Cardiac septum (tissue), 1 donor: ENCODE measurements at places on chromosomes 1 and 21.
A peak's percentile ranks its signal among the peaks of the same experiment; 100 is the strongest.

DNA sequence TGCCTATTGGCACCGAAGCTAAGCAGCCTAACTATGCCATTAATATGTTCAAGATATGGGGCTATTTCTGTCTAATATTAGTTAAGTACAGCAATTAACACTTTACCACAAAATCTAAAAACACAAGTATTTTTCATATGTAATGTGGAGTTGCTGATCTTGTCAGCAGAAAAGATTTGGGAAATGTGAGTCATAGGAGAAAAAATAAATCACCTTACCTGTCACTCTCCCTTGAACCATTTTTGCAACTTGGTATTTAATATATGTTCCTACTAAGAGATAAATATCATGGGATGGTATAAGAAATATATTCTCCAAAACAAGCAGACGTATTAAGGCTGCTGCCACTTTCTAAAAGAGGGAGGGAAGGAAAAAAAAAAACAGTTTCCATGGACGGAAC is 17.0 kb downstream of the NUP210L start:
- DNase-seq = no peak

GRCh38 chr1:224070521-224070920 is 43.4 kb upstream of the FBXO28 start:
- no peak for DNase-seq

DNA sequence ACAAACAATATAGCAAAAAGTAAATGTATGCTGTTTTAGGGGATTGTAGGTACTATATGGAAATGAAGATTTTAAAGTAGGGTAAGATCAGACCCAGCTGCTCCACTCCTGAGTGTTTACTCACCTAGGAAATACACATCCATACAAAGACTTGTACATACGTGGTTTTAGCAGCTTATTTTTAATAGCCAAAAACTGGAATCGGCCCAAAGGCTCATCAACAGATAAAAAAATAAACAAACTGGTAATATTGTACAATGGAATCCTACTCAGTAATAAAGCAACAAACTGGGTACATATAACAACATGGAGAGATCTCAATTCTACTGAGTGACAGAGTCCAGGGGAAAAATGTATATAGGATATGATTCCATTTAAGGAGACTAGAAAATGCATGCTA is 179.2 kb upstream of the TMEM51 start:
- DNase-seq = no peak

DNA sequence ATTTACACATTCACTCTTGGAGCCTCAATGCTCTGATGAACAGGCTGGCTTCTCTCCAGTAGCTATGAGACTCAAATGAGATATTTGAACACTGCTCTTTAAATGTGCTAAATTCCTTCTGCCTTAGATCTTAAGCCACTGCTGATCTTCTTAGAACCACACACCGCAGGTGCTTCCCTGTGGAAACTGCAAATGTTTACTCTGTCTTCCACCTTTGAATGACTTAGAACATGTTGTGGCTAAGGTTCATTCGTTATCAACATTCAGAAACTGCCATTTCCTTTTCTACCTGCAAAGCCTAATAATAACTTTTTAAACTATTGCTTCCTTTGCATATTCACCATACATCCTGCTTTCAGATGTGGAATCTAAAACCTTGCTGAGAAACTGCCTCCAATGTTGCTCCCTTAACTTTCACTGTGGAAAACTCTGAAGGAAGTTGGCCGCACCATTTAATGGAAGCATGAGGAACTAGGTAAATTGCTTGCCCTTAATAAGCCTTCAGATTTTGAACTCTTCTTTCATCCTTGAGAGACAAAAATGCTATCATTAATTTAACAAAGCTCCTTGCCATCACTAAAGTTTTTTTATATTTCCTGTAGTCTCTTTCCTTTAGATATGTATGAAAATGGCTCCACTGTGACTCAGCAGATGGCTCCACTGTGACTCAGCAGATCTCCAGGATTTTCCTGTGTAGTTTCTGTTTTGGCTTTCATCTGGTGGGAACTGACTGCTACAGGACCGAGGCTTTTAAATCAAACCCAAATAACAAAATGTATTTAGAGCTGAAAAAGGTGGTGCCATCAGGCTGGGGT is 143.8 kb downstream of the TNFSF18 start:
- DNase-seq = no peak

DNA sequence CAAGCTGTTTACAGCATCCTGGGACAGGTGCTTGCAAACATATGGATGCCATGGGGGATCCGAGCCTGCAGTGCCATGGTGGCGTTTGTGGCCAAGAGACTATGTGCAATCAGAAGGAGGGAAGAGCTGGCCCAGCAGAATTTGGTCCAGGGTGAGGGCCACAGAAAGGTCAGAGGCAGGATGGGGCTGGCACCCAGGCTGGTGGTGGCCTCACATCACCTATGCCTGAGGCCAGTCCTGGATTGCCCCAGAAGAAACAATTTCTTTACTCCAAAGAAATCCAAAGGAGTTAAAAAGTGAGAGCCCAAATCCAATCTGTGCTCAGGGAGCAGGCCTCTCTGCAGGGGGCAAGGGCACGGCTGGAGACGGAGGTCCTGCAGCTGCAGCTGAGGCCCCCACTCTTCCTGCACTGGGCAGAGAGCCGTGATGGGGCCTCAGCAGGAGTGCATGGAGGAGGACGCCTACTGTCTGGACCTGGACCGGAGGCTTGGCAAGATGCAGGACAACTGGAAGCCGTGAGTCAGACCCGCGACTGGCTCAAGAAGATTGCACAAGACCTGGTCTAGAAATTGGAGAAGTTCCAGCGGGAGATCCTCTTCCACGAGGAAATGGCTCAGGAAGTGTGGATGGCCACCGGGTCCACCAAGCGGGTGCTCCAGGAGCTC is 163.5 kb downstream of the RYR2 start:
- DNase-seq = no peak

DNA sequence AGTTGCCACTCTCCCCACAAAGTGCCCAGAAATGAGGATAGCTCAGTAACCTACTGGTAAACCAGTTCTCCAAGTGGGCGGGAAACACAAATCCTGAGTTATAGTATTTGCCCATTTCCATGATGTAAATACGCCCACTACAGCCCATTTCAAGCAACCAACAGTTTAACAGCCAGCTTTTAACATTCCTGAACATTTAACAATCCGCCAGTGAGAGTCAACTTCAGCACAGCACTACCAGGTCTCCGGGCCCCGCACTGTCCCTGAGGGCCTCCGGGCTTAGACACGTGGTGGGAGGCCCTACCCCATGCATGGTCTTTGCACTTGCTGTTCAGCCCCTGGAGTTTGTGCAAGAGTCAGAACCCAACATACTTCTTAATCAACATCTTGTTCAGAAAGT is 132.0 kb upstream of the CTTNBP2NL start:
- no peak for DNase-seq

GRCh38 chr1:241611063-241611462 is 29.1 kb downstream of the CHML start:
- DNase-seq = no peak

GRCh38 chr1:169146576-169147214 is 40.2 kb downstream of the ATP1B1 start:
- DNase-seq = no peak

DNA sequence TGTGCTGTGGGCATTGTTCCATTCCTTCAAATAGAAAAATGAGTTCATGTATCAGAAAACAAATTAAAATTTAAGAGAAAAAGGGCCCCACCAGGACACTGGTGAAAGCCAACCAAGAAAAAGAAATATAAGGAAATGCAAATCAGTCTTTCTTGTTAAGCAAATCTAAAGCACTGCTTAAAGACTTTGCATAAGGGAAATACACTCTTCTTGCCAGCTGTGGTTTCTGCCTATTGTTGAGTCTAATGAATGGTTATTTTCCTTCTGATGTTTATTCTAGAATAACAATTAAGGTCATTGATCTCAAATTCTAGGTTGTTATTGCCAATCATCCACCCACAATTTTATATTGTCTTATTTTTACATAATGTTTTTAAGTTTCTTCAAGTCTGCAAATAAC is 158.6 kb upstream of the SNX7 start:
- no peak for DNase-seq

- no peak for DNase-seq
Measured at GRCh38 chr1:229710746-229711145, 84.7 kb downstream of the URB2 start.

GRCh38 chr1:200154069-200154767 is 126.7 kb downstream of the NR5A2 start:
- no peak for DNase-seq

GRCh38 chr1:83077411-83077810 is 921.5 kb downstream of the TTLL7 start:
- no peak for DNase-seq

GRCh38 chr1:203405703-203406438 is 54.9 kb upstream of the FMOD start:
- DNase-seq = no peak

DNA sequence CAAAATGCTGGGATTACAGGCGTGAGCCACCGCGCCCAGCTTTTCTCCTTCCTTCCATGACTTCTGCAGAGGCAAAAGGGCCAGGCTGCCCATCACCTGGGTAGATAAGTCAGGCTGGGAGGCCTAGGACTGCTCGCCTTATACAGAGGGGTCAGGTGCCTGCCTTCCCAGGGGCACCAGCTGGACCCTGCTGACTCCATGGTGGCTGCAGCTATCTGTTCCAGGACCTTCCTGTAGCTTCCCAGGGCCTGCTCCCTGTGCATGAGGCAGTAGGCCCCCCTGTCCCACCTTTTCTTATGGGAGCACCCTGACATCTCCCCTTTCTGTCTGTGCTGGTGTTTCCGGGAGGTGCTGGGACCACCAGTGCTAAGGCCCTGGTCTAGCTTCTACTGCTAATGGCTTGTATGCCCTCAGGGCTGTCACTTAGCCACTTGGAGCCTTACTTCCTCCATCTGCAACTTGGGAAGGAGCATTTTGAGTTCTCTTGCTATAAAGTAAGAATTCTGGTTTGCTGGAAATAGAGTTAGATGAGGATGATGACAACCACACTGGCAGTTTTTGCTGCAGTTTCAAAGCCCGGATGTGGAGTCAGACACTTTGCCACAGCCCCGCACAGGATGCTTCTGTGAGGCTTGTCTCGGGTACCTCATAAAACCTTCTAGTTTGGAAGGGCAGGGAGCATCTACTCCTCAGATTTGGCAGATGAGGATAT is 14.4 kb downstream of the SOX13 start:
- no peak for DNase-seq

GRCh38 chr1:10692401-10693021 is 103.9 kb downstream of the CASZ1 start:
- no peak for DNase-seq

- no peak for DNase-seq
Measured at GRCh38 chr1:5502311-5503194, 489.7 kb downstream of the NPHP4 start.

DNA sequence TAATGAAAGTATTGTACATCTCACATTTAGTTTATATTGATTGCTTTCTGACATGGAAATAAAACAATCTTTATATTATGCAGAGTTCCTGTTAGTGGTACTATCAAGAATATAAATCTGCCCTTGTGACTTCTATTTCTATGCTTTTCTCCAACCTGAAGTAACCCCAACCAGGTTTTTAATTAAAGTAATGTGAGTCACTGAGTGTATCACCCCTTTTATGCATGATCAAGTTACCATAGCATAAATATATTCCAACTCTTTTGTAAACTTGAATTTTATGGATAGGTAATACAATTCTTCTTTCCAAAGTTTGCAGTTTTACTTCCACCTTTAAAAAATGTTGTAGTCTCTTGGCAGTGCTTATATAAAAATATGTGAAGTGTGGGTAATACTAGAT is 532.3 kb downstream of the USP25 start:
- no peak for DNase-seq

- no peak for DNase-seq
Measured at GRCh38 chr1:1421147-1421906, at the start of gene ANKRD65. Gene ANKRD65 (minus strand): TSS chr1:1421276. CDS start chr1:1421005, 271 bp downstream.

DNA sequence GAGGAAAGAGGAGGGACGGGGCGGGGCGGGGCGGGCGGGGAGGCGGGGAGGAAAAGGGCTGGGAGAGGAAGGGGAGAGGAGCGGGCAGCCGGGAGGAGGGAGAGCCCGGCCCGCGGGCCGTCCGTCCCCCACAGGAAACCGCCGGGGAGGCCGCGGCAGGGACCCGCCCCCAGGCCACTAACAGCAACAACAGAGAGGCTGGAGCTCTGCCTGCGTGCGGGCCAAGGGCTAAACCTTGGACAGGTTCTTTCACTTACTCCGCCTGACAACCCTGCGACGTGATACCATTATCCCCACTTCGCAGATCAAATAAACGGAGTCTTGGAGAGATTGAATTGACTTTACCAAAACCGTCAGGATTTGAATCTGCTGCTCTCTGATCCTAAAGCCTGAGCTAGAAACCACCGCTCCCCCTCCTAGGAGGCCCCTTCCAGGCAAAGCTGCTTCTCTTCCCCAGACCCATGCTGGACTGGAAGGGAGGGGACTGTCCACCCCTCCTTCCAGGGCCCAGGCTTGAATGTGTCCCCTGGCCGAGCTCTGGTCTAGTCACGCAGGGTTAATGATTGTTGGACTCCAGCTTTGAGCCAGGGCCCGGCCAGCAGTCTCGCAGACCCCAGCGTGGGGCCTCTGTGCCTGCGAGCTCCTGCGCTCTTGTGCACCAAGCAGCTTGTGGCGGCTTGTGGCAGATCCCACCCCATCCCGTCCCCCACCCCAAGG is at the start of gene EVA1B:
EVA1B (minus strand) TSS at position 10 of the 717 bp plus-strand sequence. CDS start 608 bp downstream, outside the sequence.
- DNase-seq = peak; percentile 90

DNA sequence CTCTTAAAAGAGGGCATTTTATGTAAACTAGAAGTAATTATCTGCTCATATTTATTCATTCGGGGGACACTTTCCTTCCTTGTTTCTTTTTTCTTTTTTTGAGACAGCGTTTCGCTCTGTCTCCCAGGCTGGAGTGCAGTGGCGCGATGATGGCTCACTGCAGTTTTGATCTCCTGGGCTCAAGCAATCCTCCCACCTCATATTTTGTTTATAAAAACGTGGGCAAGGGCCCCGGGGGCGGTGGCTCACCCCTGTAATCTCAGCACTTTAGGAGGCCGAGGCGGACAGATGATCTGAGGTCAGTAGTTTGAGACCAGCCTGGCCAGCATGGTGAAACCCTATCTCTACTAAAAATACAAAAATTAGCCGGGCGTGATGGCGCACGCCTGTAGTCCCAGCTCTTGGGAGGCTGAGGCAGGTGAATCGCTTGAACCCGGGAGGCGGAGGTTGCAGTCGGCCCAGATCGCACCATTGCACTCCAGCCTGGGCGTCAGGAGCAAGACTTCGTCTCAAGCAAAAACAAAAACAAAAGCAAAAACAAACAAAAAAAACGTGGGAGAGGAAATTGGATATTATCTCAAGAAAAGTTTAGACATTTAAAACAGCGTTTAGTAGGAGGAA is 926 bp upstream of the DFFA start:
- no peak for DNase-seq

GRCh38 chr1:228459091-228459993 is 27.8 kb upstream of the RNF187 start:
- DNase-seq = no peak

DNA sequence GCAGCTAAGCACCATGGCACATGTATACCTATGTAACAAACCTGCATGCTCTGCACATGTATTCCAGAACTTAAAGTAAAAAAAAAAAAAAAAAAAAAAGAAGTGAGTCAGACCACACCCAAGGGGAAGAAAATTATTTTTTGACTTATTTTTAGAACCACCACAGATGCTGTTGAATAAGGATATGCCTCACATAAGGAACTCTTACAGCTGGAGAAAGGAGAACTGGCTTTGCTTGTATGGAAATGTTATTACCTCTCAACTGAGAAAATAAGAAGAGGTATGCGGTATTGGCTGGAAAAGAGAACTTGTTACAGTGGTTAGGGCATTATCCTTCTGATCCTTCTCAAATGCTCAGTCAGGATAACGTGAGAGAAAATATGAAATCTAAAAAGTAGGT is 27.5 kb upstream of the FCER1A start:
- DNase-seq = no peak
